ENCODE measurements at places on chromosomes 11 and 22.

- no peak for DNase-seq
Observed at GRCh38 chr11:87265979-87266378, 228.2 kb downstream of the TMEM135 start.

- DNase-seq: no peak
Observed at GRCh38 chr11:82981852-82982251, 80.3 kb downstream of the DDIAS start.

GRCh38 chr11:60899046-60899936, 7.1 kb downstream of the PRPF19 start:
- DNase-seq: peak; percentile 67

DNA sequence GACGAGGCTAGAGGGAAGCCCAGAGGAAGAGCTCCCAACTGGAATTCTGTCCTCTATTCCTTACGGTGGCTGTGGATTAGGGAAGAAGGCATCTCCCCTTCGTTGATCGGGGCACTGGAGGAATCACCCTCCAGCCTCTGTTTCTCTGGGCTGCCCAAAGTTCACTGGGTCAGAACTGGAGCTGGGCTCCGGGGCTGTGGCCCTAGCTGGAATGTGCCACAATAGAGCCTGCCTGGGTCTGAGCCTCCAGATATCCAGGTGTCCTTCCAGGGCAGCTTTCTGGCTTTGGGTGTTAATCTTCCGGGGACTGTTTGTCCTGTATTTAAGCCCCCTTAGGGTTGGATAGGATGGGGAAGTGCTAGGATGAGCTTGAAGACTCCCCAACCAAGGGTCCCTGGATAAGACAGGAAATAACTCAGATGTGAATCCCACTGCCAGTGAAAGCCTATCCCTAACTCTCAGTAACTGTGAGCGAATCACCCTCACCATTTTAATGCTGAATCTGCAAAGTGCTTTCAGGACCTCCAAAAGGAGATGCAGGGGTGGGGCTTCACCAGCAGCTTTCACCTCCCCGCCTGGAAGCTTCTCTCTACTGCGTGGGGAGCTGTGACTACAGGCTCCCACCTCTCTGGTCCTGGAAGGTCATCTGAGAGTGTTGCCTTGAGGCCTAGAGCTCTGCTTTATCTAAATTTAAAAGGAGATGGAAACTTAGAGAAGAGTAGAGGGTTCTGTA, 9.5 kb downstream of the YPEL4 start:
- no peak for DNase-seq

DNA sequence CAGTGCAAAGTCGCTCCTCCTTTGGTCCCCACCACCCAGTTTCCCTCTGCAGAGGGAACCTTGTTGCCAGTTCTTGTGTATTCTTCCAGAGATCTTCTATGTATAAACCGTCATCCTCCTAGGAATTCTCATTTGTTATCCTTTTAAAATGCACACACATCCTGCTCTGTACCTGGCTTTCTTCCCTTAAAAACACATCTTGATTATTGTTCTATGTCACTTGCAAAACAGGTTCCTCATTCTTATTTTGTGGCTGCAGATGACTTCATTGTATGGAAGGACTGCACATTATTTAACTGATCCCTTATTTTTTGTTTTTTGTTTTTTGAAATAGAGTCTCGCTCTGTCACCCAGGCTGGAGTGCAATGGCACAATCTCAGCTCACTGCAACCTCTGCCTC, 26.6 kb upstream of the SYT7 start:
- no peak for DNase-seq

GRCh38 chr11:44305470-44306051, 4.4 kb downstream of the ALX4 start:
- no peak for DNase-seq

- no peak for DNase-seq
Observed at GRCh38 chr11:69640260-69640994, 529 bp upstream of the CCND1 start.

- no peak for DNase-seq
Observed at GRCh38 chr11:120867988-120868387, 155.9 kb upstream of the TBCEL start.

DNA sequence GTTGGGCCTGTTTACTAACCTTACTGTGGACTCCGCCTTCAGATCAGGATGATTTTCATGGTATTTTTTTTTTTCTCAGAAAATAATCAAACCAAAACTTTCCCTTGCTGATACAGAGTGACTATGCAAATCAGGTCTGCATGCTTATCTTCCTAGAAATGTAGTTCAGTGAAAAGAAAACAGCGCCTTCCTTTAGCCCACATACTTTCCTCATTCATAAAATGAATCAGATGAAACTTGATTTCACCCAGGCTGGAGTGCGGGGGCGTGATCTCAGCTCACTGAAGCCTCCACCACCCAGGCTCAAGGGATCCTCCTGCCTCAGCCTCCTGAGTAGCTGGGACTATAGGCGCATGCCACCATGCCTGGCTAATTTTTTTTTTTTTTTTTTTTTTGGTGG, 26.0 kb downstream of the ZNRF3 start:
- DNase-seq: no peak
